ENCODE measurements at places on chromosomes 3 and 15. TPM values are rescaled to one million over a fixed set of nuclear protein-coding genes. Genes with fewer than 3 reads are reported as not detected.

DNA sequence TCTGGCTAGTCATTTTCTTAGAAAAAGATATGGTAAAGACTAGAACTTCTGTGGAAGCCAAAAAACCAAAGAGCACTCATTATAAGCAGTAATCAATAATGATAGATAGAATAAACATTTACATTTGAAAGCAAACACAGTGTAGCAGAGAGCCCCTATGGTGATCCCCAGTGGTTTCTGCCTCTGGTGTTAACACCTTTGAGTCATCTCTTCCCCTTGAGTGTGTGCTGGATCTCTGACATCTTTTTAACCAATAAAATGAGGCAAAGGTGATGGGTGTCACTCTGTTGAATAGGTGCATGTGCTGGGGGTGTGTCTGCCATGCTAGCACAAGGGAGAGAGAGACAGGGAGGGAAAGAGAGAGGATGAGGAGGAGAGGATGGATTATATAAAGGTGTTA, 121.6 kb downstream of the TFG start:
- DNase-seq = no peak

- DNase-seq = peak; percentile 73
These were observed 255.5 kb downstream of the UACA start for GRCh38 chr15:70507772-70508371.

DNA sequence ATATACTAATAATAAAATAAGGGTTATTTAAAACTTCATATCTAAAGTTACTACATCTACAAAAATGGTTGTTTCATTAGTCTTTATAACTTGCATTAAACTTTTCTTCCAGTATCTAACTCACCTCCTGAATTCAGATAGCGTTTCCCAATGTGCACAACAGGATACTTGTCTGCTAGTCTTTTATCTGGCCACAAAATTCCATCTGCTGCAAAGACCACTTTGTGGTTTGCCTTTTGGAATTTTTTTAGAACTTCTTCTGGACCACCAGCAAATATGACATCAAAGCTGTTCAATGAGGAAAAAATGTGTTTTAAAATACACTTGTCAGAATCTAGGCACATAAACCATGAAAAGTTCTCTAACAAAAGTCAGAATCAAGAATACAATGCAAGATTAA, 50.8 kb downstream of the PLOD2 start:
- DNase-seq = no peak

DNA sequence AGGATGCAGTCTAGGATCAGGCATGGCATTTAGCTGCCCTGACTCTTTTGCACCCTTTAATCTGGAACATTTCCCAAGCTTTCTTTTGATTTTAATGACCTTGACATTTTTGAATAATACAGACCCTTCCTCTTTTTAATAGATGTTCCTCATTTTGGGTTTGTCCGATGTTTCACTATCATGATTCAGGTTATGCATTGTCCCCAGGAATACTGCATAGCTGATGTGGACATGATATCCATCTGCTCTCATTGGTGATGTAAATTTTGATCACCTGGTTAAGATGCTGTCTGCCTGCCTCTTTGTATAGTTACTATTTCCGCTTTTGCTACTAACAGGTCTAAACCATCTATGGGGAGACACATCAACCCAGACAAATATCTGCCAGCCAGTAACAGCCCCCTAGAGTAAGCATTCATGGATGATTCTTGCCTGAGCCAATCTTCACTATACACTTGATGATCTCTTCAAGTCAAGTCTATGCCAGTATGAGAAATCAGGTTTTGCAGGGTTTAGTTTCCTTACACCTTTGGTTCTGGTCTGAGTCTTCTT, 50.6 kb upstream of the ULK4 start:
- DNase-seq = no peak

GRCh38 chr3:23164746-23165145, 38.4 kb upstream of the UBE2E2 start:
- DNase-seq = no peak

- DNase-seq = no peak
These were observed 266.8 kb downstream of the TLE3 start for GRCh38 chr15:69830876-69831275.

The THPO gene
- not detected for total RNA-seq

The NDUFAF3 gene
- total RNA-seq = 32.9 TPM

Data from PC-9 (cell line).